ENCODE measurements at places on chromosomes 7 and 10.

DNA sequence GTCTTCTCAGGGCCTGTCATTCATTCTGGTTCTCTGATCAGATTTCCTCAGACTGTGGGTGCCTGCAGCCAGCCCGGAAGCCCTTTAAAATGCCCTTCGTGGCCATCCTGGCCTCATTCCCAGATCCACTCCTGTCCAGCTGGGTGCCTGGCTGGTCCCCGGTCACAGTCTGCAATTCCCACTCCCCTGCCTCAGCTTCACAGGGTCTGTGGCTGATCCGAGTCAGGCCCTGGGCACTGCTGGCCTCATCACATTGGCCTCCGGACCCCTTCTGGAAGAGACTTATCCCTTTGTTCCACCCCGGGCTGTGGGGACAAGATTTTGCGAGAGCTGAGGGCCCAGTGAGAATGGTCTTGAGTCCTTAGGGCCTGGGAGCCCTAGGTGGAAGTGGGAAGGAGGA is 12.1 kb downstream of the DOCK1 start:
- no peak for DNase-seq

DNA sequence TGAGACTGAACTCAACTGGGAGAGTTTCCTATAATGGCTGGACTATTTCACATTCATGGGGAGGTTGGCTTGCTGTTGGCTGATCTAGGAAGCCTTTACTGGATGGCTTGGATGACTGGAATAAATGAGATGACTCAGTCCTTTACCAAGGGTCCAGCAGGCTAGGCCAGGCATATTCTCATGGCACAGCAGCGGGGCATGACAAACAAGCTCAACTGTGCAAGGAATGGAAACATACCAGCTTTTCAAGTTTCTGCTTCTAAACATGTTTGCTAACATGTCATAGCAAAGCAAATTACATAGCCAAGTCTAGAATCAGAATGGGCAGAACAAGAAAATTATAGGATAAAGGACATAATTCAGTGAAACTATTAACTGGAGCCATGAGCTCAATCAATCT is 46.8 kb upstream of the CRTAC1 start:
- DNase-seq = no peak

DNA sequence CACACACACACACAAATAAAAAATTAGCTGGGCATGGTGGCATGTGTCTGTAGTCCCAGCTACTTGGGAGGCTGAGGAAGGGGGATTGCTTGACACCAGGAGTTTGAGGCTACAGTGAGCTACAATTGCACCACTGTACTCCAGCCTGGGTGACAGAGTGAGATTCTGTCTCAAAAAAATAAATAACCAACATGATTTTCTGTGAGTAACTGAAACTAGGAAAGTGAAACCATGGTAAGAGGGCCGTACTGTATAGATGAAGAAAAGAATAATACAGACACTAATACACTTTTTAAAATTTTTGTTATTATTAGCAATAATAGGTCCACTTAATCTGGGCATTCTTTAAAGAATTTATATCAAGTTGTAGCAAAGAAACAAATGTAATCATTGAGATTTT is 170.9 kb downstream of the HGF start:
- DNase-seq = no peak

DNA sequence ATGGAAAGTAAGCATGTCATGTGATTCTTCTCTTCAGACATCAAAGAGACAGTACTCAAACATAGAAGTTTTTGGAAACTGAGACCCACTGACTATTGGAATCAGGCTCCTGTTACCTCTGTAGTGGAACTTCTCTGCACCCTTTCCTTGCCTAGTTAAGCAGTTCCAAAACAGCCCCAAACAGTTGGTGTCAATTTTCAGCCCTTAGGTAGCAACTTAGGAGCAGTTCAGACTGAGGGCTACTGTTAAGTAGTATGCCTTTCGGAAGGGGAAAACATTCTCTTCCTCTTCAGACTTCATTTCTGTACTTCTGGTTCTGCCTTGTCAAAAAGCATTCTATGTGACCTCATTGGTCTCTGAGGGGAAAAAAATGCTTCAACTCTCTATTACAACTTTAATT is 85.7 kb downstream of the ZNF277 start:
- no peak for DNase-seq
